Stimulated activated CD4-positive, alpha-beta T cell treated with anti-CD3 and anti-CD28 coated beads, TNF-alpha, amount 100 ng/mL, for 48 hours (primary cell): ENCODE measurements at places on chromosomes 13 and 19.

- no peak for DNase-seq
Observed at GRCh38 chr19:43408043-43408442, 6.6 kb upstream of the TEX101 start.

DNA sequence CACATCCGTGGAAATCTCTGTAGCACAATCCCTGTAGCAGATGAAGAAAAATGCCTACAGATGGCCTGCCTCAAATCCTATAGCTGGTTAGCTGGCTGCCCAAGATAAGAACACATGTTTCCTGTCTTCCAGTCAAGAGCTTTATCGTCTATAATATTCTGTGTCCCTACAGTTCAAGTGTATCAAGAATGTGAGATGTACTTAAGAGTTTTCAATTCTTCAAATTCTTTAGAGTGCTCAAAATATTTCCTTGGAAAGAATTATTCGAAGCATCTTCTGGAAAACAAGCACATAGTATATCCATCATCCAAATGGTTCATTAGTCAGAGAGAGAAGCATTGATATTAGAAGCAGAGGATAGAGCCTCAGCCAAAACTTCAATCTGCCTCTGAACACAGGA lies 239.8 kb downstream of the COG6 start:
- no peak for DNase-seq

DNA sequence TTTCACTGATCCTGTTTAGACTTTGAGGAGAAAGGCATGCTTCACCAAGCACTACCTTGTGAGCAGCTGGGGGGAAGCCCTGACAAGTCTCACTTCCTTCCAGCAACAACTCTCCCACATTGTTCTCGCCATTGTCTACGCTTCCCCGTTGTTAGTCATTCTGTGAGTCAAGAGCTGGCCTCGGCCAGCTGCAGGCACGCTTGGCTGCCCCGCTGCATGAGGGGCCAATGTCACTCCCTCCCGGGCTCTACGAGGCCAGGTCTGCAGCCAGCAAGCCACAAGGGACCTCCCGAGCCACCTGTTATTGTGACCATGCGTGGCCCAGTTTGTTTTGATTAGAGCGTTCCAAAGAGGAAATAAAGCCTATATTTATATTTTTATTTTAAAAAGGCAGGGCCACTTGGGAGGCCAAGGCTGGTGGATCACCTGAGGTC lies 220.9 kb downstream of the FOXO1 start:
- no peak for DNase-seq

- DNase-seq, result no peak
Observed at GRCh38 chr19:10450853-10451609, 30.7 kb downstream of the PDE4A start.

GRCh38 chr13:37534181-37534580 lies 64.4 kb downstream of the POSTN start:
- no peak for DNase-seq

GRCh38 chr13:39322836-39323585 lies 280.0 kb downstream of the LHFPL6 start:
- DNase-seq, result no peak

- no peak for DNase-seq
Observed at GRCh38 chr19:48928164-48929025, 5.1 kb upstream of the DHDH start.

DNA sequence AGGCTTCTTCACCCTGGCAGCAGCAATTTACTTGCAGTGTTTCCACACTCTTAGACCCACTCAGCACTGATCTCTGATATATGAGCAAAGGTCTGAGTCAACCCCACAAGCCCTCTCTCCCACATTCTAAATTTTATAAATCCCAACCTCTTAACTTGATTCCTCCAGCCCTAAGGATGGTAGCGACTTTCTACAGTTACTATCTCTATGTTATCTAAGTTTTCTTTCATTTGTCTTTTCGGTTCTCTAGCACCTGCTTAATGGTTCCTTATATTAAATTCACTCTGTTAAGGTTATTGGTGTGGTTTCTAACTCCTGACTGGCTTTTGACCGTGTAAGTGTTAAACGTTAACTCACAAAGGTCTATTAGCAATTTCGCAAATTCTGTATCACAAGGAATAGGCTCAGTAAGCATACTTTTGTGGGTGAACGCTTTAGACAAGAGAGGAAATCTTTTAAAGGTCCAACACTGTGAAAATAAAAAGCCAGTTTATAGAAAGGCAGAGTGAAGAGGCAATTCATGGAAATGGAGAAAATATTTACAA lies 99.3 kb downstream of the DLEU7 start:
- DNase-seq, result no peak

DNA sequence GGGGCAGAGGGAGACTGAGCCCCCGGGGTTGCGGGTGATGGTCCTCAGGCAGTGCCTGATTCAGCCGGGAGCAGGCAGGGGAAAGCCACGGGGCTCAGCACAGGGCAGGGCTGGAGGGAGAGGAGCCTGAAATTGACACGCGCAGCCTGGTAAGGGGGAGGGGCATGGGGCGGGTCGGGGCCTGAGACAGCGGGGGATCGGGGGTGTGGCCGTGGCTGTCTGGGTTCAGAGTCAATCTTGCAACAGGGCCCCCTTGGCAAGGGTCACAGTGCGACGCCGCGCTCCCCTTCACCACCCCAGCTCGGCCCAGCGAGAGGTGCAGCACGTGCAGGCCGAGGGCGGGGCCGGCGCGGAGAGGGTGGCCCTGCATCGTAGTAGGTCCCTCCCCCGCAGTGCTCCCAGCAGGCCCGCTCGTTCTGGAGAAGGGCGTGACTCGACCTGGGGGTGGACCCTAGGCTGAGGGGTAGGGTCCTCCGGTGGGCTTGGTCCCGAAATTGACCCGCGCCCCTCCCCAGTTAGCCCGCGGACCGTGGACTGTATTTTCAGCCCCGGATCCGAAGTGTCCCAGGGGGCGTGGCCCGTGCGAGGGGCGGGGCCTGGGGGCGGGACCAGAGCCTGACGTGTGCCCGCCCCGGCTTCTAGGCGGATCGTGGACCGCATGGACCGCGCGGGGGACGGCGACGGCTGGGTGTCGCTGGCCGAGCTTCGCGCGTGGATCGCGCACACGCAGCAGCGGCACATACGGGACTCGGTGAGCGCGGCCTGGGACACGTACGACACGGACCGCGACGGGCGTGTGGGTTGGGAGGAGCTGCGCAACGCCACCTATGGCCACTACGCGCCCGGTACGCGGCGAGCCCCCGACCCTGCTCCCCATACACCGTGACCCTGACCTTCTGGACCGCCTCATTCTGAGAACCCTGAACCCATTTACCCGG lies 6.0 kb downstream of the RCN3 start:
- peak; percentile 84 for DNase-seq

DNA sequence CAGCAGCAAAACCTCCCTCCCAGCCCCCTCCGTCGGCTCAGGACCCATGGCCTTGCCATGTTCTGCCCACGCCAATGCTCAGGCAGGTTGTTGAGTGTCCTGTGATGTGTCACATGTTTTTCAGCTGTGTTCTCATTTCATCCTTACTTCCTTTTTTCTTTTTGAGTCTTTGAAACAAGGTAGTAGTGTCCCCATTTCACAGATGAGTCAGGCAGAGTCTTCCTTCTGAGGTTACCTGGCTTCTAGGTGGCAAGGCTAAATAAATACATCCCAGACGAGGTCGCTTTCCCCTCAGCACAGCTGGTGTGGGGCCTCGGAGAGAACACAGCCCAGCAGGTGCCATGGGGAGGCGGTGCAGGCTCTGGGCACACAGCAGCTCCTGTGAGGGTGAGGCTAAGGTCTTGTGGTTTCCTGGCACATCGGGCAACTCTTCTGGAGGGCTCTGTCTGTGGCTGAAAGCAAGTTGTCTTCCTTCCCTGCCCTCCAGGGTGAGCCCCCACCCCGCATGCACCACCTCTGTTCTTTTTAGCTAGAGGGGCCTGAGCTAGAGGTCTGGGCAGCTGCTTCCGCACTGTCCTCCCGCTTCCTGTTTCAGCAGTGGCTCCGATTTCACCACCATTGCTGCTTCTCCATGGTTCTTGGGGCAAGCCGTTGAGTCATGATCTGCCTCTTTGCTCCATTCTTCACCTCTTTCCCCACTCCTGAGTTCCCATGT lies 15.1 kb downstream of the PRAM1 start:
- peak; percentile 35 for DNase-seq

- DNase-seq, result no peak
Observed at GRCh38 chr13:25064396-25064795, 31.5 kb upstream of the PABPC3 start.

DNA sequence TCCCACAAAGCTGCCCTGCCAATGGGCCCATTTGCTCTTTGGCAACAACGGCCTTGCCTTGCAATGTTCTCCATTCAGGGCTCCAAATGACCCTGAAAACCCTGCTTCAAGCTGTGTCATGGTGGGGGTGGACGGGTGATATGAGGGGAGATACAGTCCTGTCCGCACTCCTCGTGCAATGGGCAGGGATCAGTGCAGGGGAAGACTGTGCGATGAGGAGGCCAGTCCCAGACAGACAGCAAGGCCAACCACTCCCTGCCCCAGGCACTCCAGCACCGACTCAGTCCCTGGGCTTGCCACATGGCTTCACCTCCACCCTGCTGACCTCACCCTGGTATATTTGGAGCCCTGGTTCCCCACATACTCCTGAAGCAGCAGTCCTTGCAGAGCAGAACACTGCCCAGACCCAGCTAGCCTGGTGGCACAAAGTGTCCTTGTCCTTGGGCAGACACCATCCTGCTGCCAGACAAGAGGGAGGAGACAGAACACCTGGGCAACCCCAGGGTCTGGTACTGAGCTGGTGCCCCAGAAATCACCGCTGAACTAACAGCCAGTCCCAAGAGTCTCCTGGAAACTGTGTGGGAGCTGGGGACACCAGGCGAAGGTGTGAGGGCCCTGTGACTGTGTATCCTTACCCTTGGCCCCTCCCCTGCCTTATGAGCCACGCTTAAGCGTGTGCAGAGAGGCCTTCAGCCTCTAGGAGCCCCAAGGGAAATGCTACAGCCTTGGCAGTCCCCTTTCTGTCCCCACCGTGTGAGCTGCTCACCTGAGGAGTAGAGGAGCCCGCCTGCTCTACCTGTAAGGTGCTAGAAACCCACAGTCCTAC lies 9.1 kb upstream of the SLC35E1 start:
- no peak for DNase-seq

- DNase-seq, result peak; percentile 69
Observed at GRCh38 chr19:49677901-49678674, 1.0 kb downstream of the PRMT1 start.

- DNase-seq, result no peak
Observed at GRCh38 chr13:39767791-39768517, 112.5 kb downstream of the COG6 start.

DNA sequence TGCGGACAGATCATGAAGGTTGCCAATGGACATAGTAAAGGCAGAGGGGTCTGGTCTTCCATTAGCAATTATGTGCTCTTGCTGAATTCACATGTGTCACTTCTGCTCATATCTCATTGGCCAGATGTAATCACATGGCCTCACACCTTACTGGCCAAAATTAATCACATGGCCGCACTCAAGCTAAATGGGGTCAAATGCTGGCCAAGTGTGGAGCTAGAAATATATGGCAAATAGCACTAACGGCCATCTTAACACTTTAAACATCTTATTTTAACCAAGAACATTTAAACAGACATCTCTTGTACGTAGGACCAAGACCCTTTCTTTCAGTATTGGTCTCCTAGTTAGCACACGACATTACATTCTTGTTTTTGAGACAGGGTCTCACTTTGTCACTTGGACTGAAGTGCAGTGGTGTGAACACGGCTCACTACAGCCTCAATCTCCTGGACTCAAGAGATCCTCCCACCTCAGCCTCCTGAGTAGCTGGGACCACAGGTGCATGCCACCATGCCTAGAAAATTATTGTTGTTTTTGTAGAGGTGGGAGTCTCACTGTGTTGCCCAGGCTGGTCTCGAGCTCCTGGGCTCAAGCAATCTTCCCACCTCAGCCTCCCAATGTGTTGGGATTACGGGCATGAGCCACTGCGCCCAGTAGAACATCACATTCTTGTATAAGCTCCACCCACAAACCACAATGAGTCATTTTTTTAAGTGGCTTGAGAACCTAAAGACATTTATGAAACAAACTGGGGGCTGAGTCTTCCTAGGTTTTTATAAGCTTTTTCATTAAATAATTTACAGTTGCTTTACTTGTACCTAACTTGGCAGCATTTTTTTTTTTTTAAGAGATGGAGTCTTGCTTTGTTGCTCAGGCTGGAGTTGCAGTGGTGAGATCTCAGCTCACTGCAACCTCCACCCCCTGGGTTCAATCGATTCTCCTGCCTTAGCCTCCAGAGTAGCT lies 2.9 kb upstream of the PTOV1 start:
- DNase-seq, result no peak

- no peak for DNase-seq
Observed at GRCh38 chr13:100875392-100876043, 200.9 kb upstream of the TMTC4 start.

DNA sequence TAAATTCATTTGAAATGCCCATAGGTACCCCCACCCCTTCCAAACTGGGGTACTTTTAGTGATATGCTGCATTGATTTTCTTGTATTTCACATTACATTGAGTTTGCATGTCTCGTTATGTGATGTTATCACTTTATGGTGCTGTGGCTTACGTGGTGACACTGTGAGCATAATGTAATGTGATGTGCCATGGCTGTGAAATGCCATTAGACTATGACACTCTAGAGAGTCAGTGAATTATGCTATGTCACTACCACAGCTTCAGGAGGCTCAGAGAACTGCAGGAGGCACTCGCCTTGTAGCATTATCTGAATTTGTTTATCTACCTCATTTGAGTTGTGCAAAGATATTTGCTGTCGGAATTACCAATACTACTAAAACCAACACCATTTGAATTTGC lies 590.1 kb upstream of the SLC10A2 start:
- no peak for DNase-seq

DNA sequence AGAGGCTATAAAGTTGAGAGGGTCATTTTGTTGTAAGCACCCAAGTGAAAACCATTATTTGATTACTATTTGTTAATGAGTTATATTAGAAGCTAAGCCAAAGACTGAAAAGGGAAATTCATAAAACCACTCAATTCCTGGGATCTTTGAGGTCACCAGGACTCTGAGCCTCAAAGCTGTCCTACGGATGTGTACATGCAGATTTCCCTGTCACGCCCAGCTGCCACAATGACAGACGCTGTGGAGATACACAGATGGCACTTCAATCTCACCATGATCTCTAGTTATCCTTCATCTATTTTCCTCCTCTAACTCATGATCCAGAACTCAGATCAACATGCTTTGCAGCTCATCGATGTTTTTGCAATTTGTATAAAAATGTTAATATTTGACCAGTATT lies 403.5 kb upstream of the MIR17HG start:
- DNase-seq, result no peak

- DNase-seq, result no peak
Observed at GRCh38 chr19:47229676-47230053, 1.3 kb downstream of the BBC3 start.
